Stimulated activated CD4-positive, alpha-beta T cell treated with anti-CD3 and anti-CD28 coated beads, Interleukin-4, amount 100 ng/mL, for 1 hour (primary cell): ENCODE measurements at places on chromosomes 5 and 9.
A peak's percentile ranks its signal among the peaks of the same experiment; 100 is the strongest.

DNA sequence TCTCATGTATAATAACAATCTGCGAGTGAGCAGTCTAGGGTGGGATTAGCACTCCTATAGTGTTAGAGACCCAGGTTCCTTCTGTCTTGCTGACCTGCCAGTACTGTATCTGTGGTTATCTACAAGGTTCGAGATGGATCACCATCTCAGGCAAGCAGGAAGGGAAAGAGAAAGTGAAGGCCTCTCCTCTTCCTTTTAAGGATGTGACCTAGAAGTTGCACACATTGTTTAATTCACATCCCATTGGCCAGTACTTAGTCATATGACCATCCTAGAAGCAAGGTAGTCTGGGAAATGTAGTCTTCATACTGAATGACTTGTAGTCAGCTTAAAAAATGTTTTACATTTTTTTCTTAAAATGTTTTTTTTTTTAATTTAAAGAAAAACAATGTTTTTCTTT, 168.6 kb downstream of the CARTPT start:
- no peak for DNase-seq

DNA sequence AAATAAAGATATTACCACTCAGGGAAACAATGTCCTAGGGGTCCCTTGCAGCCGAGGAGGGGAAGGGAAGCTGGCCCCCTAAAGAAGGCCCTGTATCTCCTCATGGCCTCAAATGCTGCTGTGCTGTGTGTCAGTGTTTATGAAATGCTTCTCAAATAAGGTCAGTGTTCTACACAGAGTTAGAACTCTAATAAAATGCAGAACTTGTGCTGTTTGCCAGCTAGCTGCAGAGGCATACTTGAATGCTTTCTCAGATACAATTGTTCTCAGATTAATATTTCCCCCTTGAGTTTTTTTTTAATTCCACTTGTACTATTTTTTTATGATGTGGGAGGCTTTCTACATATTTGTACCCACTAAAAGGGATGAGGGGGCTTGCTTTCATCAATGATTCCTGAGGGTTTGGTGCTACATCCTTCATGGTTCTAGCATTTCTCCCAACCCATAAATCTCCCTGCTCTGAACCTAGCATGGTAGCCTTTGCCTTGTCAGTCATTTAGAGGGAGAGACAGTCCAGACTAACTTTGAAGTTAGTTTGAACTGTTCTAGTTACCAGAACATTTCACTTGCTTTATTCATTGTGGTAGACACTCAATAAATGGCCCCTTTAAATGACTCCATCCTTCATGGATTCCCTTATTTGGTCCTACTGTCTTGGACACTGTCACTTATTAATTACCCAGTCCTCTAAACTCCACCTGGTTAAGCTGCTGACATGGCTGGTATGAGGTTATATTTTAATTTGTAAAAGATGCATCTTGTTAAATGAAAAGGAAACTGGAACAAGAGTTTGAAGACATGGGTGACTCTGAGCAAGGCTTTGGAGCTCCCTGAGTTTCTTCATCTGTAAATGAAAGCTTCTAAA, 12.6 kb downstream of the SLIT3 start:
- DNase-seq = no peak

DNA sequence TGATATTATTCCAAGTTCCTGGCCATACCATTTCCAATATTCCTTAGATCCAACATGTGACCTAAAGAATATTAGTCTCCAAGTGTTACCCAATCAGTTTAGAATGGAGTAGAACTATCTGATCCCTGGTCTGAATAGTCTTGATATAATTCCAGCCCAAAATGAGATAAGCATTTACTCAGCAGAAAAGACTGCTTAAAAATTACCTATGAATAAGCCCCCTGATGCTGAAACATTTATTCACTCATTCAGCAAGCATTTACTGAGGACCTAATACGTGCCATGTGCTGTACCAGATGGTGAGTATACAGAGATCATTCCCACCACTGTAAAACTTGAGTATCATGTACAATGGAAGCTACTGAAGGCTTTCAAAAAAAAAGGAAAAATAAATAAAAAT, 157.0 kb downstream of the FAM114A2 start:
- DNase-seq = no peak

DNA sequence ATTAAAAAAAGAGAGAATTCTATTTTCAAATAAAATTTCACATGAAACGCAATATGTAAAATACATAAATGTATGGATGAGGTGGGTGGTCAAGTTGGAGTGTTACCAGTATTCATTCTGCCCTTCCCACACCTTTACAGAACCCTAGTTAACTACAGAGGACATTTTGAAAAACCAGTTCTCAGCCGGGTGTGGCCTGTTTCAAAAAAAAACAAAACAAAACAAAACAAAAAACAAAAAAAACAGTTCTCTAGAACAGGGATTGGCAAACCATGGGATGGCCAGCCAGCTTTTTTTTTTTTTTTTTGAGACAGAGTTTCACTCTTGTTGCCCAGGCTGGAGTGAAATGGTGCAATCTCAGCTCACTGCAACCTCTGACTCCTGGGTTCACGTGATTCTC, 28.4 kb upstream of the HK3 start:
- DNase-seq = no peak

DNA sequence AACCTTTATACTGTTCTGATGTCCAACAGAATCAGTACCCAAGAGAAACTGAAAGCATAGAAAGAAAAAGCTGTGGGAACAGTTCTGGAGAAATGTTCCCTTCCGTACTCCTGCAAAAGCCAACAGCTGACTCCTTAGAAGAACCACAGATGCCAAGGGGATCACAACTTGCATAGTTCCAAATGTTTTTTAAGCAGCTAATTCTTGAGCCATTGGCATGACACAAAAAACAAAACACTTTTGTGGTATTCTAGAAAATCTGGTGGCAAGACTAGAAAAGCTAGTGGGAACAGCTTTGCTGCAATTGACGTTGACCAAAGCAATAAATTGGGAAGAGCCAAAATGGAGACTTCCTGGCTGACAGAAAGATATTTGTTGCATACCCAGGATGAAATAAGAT, 189.9 kb downstream of the ARL15 start:
- DNase-seq = no peak

DNA sequence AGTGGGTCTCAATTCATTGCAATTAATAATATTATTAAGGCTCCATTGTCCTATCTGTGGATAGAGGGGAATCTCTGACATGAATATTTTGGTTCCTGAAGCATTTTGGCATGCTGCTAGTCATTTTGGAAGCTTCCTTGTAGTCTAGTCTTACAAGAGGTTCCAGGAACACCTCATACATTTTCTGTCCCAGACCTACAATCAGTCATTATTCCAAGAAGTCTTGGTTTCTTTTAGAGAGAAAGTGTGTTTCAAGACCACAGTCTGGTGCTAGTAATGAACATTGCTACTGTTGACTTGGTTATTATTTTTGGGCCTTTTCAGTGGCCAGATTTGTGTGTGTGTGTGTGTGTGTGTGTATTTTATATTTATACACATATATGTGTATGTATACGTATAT, 98.9 kb downstream of the ERCC6L2 start:
- no peak for DNase-seq

DNA sequence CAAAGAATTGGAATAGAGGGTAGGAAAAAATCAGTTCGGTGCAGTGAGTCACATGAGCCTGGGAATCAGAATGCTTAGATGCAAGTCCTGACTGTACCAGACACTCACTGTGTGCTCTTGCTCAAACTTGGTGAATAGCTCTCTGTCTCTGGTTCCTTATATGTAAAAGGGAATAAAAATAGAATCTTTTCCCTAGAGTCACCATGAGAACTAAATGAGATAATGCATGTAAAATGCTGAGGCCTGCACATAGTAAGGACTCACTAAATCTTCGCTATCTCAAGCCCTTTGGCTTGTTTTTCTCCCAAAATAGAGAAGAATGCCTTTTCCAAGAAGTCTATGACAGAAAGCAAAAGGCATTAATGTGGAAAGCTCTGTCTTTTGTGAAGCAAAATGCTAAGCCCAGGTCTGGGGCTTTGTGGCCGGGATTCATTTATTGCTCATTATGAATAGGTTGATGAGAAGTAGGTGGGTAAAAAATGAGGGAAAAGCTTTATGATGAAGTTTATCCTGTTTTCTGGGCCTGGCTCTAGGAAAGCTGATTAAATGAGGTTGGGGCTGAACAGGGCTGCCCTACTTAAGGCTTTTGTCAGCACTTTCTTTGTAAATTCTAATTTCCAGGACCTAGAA, 483.3 kb downstream of the DMAC1 start:
- no peak for DNase-seq

GRCh38 chr9:124285903-124286291, 28.1 kb downstream of the NEK6 start:
- peak; percentile 46 for DNase-seq
